ENCODE measurements at places on chromosomes 2 and 18. TPM values are rescaled to one million over a fixed set of nuclear protein-coding genes. Genes with fewer than 3 reads are reported as not detected.

The OTOS gene
- total RNA-seq = not detected

GRCh38 chr2:119708241-119708640 lies 29.2 kb downstream of the TMEM177 start:
- no peak for DNase-seq

GRCh38 chr18:4806331-4806730 lies 351.2 kb upstream of the DLGAP1 start:
- no peak for DNase-seq

GRCh38 chr2:46816846-46817726 lies 98.5 kb downstream of the MCFD2 start:
- DNase-seq = no peak

DNA sequence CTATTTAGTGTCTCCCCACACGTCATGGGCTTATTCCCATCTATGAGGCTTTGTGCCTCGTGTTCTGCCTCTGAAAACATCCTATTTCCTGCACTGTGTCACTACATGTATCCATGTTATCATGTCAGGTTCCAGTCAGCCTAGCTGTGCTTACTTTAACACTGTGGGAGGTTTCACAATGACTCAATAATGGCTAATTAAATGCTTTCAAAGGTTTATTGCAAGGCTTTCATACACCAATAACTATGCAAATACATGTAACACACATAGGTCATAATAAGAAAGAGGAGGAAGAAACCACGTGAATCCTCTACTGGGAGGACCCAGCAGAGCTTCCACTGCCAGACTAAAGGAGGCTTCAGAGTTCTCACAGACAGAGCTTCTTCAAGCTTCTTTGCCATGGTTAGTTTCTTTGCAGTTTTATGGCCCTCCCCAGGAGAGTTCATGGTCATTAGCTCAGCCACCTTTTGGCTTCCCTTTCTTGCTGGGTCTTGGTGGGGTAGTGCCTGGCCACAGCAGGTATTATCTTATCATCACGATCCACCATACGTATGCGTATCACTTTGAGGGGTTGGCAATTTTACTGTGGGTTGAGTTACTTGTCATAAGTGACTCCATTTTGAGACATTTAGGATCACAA lies 5.1 kb upstream of the COLEC12 start:
- no peak for DNase-seq

The KHK gene
- total RNA-seq = 4.0 TPM

- no peak for DNase-seq
Measured at GRCh38 chr18:36633961-36634412, 194.8 kb downstream of the TPGS2 start.
